Activated CD4-positive, alpha-beta T cell treated with anti-CD3 and anti-CD28 coated beads, Interleukin-2, amount 50 U/mL, for 1 hour (primary cell): ENCODE measurements at places on chromosomes 7 and 10.

DNA sequence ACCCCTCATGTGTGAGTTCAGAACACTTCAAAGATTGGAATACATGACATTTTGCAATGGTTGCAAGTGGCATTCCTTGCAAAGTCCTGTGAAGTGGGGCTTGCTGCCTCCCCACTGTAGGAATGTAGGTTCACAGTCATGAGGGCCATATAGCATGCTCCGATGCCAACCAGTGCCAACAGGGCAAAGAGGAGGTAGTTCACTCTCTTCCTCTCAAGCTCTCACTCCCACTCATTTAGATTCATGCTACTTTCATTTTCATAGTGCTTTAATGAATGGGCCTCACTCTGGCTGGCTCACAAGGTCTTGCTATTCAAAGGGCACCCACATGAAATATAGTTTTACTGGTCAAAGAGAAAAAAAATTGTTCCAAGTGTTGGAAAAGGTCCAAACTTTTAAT is 169.9 kb upstream of the AOAH start:
- DNase-seq: no peak

DNA sequence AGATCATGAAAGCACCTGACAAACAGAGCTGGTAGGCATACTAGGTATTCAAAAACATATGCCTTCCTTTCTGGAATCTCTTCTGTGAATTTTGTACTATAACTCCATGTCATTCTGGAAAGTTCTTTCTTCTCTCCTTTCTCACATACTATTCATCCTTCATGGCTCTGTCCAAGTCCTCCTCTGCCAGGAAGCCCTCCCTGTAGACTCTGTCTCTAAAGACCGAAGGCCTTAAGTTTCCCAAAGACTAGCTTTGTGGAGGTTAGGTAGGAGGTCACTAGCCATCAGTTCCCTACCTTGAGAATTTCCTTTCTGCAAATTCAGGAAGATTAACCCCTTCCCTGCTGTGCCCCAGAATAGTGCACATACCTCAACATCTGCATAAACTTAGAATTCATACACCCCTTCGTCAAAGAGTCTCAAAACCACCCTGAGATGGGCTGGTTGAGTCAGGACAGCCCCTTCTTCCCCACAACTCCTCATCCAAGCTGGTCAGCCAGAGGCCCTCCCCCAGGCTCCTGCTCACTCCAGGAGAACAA is 20.6 kb downstream of the SORBS1 start:
- no peak for DNase-seq

GRCh38 chr10:52755297-52756062 is 17.1 kb downstream of the MBL2 start:
- no peak for DNase-seq

DNA sequence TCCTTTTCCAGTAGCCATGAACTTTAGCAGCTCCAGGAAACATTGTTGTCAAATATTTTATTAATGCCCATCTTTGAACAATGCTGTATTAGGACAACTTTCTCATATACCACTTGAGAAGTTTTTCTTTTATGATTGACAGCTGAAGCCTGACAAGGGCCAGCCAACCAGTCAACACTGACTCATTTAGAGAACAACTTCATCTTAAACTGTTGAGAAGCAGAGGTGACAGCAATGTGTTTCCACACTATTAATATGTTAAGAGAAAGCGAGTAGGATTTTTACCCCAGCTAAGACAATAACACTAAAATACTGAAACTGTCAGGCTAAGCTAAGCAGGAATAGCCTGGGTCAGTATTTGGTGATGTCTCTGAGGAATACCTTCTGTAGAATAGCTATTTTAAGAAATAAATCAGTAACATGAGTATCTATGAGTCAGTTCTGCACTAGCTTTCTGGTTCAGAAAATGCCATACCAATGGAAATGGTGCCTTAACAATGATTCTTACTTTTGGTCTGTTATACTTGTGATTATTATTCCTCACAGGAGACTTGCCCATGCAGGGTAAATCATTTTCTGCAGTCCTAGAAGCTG is 168.8 kb upstream of the POT1 start:
- DNase-seq: no peak

DNA sequence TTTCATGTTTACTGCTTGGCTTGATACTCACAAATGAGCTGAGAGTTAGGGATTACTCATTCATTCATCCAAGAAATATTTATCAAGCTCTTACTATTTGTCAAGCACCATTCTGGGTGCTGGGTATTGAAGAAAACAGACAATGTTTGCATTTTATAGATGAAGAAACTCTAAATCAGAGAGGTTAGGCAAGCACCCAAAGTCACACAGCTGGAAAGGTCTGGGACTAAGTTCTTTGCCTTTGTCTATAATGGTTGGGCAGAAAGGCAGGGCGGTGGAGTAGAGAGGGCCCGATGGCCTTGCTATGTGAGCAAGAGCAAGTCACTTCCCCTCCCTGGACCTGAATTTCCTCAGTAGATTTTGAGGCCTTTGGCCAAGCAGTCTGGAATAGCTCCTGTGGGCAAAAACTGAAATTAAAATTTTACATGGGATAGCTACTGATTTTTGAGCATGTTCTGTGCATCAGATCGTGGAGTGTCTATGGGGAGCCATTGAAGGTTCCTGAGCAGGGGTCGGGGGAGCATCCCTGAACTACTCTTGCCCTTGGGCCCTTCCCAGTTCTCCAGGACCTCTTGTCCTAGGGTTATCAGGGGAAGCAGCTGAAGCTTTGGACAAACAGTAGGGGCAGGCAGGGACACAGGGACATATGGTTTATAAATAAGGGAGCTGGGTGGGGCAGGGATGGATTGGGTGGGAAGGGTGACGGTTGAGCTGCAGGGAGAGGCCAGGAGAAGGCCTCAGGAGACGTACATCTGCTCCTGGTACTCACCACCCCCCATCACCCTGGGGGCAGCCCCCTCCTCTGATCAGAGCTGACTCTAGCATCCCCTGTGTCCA is 23.3 kb downstream of the AQP1 start:
- DNase-seq: no peak

DNA sequence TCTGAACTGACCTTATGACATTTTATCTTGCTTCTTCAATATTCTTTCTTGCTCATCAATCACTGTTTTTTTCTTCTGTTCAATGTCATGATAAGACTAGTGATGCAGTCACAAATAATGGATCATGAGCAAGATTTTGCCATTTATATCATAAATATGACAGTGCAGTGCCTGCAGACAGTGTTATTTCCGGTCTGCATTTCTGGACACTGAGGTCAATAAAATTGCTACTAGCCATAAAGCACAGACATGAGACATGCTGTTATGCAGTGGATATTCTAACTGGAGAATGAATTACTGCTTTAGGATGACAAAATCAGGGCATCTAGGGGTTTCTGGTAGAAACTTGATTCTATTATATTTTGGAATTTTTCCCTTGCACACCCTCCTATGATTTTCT is 1509.7 kb upstream of the LRRTM3 start:
- DNase-seq: no peak

DNA sequence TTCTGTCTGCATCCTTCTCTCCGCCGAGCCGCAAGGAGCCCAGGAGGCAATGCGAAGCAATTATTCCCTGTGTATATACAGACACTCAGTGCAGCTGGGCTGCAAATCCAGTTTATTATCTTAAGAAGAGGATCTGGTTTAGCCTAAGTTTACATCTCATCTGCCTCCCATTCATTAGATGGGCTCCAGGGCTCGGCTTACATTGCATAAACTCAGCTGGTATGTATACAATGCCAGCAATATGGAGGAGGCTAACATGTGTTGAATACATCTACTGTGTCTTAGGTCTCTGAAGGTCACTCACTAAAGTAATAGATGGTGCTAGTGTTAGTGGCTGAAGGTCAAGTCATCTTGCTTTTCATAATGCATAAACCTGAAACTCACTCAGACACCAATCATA is 996.8 kb downstream of the KCNMA1 start:
- DNase-seq: no peak

- DNase-seq: no peak
These were observed 189.9 kb downstream of the TFEC start for GRCh38 chr7:115840702-115841101.

DNA sequence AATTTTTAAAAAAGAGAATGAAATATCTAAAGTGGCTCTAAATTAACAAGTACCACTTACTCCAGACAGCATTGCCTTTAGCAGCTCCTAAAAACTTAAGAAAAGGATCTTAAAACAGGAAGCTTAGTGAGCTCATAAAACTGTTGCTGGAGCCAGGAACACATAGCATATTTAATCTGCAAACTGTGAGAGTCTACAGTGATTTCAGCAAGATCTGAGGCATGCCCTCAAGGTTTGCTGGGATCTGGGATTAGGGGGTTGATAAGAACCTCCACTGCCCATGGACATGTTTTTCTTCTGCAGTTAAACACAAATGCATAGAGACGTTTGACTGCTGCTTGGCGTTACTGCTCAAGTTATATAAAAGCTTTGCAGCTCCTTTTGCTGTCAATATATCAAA is 3.8 kb downstream of the GLI3 start:
- DNase-seq: no peak

- DNase-seq: no peak
These were observed 188.8 kb downstream of the ZNF438 start for GRCh38 chr10:30842894-30843293.

DNA sequence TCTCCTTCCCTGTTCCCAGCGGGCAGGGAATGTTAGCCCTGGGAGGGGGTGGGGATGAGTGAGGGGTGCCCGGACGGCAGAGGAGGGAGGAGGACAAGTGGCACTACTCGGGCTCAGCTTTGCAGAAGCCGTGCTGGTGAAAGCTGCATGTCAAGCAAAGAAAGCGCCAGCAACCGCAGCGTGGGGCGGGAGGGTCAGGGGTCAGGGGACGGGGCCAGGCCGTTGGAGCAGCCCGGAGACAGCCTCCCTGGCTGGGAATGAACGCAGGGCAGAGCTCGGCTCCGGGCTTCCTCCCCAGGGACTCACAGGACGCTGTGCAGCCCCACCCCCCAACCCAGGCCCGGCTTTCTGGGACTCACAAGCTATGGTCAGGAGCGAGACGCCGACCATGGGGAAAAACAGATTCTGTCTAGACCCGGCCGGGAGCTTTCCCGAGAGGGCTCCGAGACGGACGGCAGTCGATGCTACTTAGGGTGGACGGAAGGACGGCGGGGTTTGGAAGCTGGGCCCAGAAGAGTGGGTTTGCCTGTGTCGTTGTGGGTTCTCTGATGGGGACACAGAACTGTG is 113.4 kb downstream of the VIPR2 start:
- DNase-seq: no peak

DNA sequence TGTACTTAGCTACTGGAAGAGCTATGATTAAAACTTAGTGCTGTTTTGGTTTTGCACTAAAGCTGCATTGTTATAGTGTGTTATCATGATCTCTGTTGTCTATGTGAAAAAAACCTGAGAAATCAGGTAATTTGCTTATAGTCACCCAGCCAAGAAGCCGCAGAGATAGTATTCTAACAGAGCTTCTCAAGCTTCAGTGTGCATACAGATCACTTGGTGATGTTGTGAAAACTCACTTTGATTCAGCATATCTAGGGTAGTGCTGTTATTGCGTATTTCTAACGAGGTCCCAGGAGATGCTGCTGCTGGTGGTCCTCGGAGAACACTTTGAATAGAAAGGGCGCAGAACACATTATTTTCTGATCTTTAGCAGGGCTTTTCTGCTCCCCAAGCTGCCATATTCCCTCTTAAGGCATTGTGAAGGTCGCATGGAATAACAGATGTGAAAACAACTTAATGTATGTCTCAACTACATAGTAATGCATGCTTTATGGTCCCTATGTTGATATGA is 68.4 kb upstream of the PDCD4 start:
- no peak for DNase-seq

DNA sequence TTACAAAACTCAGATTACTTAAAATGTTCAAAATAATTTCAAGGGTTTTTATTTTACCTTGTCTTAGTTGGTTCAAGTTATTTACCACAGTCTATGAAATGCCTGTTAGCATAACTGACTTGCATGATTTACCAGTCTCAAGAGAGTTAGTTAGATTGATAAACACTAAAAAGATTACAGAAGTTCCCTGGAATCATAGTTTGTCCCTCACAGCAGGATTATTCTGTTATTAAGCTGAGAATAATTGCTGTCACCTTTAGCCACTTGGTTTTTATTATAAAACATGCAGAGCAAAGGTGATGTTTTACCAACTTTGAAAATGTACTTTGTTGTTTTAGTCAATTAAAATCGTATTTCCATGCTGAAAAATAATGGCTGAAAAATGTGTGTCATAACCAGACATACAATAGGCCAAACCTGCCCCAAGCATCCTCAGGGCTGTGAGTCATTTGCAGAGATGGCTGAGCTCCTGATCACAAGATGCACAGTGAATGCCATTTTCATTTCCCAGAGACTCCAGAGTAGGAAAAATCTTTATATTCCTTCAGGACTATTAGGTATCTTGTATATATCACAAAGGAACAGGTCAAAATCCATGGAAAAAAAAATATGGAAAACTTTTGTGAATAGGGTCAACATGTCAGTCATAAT is 87.8 kb upstream of the DKK1 start:
- DNase-seq: no peak

DNA sequence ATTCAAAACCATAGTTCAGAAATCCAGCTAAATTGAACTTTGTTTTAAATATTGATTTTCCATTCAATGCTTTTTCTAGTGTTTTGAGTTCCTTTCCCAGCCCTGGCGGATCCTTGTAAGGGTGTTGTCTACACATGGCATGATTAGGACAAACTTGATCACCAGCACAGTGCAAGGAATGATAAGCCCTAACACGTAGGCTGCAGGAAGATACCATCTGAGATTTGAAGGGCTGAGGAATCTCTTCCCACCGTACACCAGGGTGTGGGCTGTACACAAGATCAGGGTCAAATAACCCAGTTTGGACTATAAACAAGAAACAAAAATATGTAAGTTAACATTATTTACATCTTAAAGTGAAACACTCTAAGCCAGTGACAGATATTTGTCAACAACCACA is 27.4 kb downstream of the STEAP4 start:
- DNase-seq: no peak

DNA sequence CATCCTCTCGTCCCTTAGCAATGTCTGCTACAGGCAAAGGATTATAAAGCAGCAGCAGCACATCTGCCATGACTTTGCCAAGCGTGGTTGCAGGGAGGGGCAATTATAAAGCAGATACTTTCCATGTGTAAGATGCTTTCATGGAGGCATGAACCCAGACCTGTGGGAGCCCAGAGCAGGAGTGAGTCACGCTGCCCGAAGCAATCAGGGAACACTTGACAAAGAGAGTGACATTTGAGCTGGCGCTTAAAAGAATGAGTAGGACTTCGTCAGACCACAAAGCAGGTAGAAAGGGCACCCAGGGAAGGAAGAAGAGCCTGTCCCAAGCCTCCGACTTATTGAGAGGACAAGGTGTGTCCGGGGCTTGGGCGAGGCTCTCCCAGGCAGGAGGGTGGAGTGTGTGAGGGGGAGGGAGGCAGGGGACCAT is 147.2 kb downstream of the MYOF start:
- no peak for DNase-seq

GRCh38 chr7:66070222-66070621 is 5.4 kb upstream of the ASL start:
- no peak for DNase-seq

GRCh38 chr7:90988996-90989765 is 275.1 kb upstream of the FZD1 start:
- DNase-seq: no peak

DNA sequence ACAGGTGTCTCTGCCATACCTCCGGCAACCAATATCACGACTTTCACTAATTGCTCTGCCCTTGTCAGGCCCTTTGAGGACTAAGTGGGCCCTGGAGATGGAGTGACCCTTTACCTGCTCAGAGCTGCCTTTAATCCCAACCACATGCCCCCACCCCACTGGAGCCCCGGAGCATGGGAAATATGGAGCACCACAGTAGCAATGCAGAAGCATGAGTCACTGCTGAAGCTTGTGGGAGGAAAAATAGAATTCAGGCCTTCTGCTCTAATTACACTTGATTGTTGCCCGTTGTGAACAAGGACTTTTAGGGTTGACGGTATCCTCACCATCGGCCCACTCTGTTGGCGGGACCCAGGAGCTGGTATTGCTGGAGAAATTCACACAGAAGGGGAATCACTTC is 52.5 kb upstream of the FRMD4A start:
- no peak for DNase-seq
